Activated CD4-positive, alpha-beta T cell treated with anti-CD3 and anti-CD28 coated beads for 4 hours (primary cell): ENCODE measurements at places on chromosomes 1 and 21.

DNA sequence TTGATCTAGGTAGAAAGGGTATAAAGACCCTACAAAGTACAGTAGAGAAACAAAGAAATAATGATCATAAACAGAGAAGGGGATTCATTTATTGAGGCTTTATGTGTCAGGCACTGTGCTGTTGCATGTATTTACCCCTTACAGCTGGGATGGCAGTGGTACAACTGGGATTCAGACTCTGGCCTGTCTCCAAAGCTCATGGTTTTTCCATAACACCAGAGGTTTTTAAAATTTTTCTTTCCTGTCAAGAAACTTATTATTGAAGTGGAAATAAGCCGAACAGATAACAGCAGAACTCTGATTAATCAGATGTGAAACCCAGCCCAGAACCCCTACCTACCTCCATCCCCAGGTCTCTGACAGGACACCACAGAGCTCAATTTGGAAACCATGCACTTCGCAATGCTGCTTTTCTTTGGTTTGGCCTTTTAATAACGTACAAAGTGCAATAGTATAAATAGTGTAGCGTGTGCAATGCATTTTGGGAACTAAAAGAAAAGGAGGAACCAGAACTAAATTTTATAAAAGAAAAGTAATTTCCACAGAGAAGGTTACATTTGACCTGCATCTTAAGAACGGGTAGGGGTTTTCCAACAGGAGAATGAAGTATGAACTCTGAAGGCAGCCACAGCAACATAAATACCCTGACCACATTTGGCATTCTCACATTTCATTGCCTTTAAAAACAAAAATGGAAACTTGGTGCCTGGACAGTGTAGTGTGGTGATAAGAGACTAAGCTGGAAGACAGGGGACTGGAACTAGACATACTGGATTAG, 92.0 kb upstream of the S1PR1 start:
- DNase-seq: no peak

DNA sequence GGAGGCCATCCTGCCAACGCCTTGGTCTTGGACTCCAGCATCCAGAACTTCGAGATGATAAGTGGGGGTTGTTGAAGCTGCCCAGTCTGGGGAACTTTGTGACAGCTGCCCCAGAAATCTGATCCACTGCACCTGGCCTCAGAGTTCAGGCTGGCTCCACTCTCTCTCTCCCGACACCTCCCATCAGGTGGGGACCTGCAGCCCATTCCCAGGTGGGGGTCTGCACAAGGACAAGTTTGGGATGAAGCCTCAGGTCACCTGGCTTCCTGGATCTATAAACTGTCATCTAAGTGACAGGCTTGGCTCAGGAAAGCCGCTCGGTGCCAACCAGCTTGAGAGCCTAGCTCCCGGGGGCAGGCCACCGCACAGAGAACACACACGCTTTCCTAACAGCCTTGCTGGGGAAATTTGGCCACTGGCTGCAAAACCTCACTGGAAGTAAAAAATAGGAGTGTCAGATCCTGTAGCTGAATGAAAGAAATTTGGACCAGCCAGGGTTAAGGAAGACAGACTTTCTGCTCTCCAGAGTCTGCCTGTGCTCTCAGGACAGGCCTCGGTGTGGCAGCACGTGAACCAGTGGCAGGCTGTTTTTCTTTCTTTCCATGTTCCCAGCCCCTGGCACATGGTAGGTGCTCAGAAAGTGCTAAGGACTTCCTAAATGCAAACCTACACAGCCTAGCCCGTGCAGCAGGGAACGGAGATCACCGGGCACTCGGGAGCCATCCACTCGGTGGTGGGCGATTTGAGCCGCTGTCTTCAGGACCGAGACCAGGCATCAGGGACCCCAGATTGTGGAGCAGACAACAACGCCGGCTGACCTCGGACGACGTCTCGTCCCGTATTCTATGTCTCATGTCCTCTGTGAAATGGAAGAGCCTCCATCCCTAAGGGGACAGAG, 42.6 kb upstream of the LBR start:
- DNase-seq: no peak

GRCh38 chr1:89582571-89582970, 50.3 kb upstream of the LRRC8C start:
- DNase-seq: no peak

GRCh38 chr1:95582746-95583145, 348.7 kb downstream of the RWDD3 start:
- DNase-seq: no peak

- DNase-seq: no peak
These were observed 25.8 kb downstream of the DHCR24 start for GRCh38 chr1:54861070-54861761.
